ENCODE measurements at places on chromosomes 11 and 22.

- DNase-seq: no peak
Observed at GRCh38 chr11:37613031-37613430, 1015.0 kb upstream of the RAG2 start.

DNA sequence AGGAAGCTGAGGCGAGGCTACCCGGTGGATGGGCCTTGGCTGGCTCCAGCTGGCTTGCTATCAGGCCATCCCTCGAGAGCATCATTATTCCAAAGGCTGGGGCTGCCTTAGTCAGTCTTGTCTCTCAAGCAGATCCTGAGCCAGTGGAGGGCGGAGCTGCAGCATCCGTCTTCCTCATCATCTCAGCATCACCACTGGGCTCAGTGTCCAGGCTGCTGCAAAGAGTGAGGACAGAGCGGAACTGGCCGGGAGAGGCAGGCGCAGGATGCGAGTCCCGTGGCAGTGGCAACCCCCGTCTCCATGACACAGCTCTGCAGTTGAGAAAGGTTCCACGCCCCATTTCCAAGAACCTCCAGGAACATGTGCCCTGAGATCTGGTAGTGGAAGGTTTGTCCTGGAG is 4.4 kb downstream of the TP53I11 start:
- no peak for DNase-seq

- no peak for DNase-seq
Observed at GRCh38 chr11:28107191-28107749, 686 bp downstream of the KIF18A start.

DNA sequence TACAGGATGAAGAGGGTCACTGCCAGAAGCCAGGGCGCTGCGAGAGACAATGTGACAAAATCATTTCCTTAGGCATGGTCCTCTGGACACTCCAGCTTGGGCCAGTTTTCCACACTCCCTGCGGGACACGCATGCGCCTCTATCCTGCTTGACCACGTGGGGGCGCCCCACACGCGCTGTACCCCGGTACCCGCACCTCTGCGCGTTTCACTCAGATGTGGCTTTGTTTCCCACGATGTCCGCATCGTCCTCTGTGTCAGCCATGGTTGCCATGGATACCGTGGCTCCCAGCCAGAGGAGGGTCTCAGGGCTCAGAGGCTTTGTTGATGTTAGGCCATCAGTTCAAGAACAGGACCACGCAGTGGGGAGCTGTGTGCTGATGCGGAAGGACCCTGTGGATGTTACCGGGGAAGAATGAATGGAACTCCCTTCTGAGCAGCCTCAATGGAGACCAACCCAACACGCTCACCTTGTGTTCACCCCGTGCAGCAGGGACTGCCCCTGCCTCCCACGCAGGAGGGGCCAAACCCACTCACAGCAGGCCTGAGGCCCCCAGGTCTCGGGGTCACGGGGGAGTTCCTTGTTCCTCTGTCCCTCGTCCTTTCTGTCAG is 101.1 kb upstream of the SLC22A12 start:
- DNase-seq: peak; percentile 26

DNA sequence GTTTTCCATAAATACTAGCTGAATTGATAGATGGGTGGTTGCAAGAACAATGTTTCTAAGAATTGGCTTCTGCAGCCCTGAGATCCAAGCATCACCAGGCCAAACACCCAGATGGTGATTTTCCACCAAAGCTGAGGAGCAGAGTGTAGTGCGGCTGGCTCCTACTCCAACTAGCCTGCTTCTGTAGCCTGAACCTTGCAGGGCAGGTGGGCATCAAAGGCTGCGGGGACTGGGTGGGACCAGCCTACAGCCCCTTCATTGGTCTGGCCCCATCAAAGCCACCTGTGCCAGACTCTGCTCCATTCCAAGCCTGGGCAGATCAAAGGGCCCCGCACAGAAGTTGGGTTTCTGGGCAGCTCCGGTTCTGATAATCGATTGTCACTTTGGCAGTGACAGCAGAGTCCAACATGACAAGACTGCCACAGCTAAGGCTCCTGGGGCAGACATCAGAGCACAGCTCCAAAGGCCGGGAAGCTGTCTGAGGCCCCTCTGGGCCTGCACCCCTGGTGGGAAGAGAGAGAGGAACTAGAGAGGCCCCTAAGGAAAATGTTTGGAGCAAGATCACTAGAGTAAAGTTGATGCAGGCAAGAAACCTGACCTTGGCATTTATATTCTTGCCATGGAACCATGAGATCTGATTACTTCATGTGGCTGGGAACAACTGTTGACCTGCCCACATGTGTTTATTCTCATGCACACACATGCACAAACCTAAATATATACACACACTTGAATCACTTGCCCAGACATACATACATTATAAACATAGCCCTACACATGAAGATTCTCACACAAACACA is 582.9 kb downstream of the INSC start:
- no peak for DNase-seq

DNA sequence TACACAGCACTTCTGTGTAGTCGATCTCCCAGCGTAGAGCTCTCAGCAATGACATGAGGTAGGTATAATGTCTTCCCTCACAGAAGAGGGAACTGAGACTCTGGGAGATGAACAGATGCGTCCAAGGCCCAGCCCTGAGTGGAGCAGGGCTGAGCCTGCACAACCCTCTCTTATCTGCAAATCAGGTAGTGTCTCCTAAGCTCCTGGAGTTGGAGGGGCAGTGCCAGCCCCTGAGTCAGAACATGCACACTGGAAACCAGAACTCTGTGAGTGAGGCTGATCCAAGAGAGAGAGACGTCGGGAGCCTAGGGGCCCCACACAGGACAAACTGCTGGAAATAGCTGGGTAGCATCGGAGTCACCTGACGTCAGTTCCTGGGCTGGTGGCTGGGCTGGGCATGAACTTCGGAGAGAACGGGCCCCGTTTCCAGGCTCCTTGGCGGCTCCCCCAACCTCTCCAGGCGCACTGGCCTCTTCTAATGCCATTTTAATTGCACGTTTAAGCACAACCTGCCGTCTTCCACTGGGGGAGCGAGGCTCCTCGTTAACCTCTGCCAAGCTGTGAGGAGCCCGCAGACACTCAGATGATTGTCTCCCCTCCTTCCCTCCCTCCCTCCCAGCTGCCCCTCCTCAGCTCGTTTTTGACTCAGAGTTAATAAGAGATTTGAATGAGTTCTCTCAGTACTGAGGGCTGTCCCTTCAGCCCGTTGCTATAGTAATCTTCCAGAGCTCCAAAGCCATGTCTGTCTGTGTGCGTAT is 191.2 kb upstream of the TBCEL start:
- no peak for DNase-seq

DNA sequence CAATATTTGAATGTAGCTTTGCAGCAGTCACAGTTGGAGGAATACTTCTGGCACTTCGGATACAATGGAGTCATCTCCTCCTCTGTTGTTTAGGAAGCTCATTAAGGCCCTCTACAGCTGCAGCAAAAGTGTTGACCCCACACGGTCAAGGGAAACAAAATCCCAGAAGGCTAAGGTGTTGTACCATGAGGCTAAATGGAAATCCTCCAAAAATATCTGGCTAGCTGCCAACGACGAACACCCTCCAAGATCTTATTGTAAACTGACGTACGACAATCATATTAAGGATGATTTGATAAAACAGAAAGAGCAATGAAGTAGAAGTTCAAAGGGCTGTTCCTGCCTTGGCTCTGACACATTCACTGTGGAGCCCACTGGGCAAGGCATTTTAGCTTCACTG is 4.0 kb downstream of the POGLUT3 start:
- no peak for DNase-seq

DNA sequence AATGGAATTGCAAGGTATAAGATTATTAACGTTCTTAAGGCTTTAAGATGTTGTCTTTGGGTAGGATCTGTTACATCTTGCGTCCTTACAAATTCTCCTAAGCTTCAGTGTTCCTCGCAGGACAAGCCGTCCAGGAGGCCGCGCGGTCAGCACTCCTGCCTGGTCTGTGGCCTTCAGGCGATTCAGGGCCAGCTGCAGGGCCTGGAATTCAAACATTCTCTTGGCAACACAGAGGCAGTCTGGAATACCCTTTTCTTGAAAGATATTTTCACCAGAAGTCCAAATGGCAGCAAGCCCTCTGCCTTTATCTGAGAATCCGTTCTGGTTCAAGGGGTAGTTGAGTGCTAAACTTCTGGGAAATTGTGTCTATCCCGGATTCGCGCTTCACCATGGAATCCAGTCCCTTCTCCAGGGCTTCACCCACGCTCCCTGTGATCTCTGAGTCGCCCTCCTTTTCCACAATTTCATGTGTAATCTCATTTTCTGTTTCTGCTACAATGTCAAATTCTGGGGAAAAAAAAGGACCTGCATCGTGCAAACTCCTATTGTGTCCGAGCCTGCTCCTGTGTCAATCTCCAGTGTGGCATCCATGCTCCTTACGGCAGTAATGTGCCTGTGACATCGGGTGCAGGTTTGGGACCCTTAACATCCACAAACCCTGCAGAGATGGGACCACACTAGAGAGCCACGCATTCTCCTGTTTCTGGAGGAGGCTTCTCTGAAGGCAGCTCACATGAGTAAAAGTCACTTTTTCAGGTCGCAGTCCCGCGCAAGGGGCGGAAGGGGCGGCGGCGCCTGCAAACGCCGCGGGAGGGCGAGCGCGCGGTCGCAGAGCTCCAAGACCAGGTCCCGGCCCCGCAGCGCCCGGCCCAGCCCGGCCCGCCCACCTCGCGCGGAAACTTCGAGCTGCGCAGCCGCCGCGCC is 25.4 kb upstream of the SORL1 start:
- peak; percentile 64 for DNase-seq

- no peak for DNase-seq
Observed at GRCh38 chr11:841981-842369, 354 bp downstream of the POLR2L start.

- DNase-seq: peak; percentile 44
Observed at GRCh38 chr11:118230088-118230487, 5.3 kb upstream of the JAML start.

- DNase-seq: no peak
Observed at GRCh38 chr11:103266167-103266831, 157.1 kb downstream of the DYNC2H1 start.

GRCh38 chr11:32838505-32839274 is 9.0 kb downstream of the PRRG4 start:
- DNase-seq: no peak

GRCh38 chr11:8839306-8839956 is 71.6 kb upstream of the AKIP1 start:
- no peak for DNase-seq

DNA sequence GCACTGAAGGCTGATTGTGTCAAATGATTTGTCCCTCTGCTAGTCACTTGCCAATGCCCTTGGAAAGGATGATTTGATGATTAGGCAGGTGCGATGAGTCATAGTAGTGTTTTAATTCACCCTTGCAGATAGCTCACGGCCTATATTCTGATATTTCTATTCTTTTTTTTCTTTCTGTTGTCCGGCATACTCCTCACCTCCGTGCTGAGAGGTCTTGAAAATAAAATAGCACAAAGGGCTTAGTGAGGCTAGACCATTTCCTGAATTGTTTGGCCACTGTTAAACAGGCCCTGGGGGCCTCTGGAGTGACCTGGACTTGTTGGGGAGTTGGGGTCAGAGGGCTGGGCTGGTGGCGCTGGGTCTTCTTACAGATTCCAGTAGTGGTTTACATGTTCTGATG is 99.8 kb downstream of the ZBTB16 start:
- no peak for DNase-seq

DNA sequence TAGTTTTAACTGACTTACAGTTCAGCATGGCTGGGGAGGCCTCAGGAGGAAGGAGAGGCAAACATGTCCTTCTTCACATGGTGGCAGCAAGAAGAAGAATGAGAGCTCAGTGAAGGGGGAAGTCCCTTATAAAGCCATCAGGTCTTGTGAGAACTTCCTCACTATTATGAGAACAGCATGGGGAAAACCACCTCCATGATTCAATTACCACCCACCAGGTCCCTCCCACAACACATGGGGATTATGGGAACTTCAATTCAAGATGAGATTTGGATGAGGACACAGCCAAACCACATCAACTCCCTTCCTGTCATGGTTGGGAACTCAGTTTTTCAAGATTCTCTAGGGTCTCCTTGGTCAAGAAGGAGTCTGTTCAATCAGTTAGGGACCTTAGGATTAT is 432.9 kb upstream of the CNTN5 start:
- no peak for DNase-seq

GRCh38 chr22:25554238-25554671 is 10.2 kb upstream of the GRK3 start:
- DNase-seq: no peak

- DNase-seq: no peak
Observed at GRCh38 chr11:95466416-95466815, 235.4 kb upstream of the SESN3 start.

DNA sequence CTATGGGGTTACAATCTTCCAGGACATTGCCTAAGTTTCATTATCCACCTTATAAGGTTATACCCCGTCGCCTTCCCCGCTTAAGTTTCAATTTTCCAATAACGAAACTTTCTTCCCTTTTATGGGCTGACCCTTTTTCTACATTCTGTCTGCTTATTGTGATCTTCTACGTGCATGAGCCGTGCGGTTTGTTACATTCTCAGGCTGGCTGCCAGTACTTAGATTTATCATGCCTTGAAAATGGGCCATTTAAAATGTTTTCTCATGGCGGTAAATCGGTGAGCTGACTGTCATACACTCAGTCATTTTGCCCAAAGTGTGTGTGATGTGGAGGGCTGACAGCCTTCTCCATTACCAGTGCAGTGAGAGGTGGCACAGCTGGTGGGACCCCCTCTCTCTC is 23.3 kb downstream of the DGCR6L start:
- no peak for DNase-seq

DNA sequence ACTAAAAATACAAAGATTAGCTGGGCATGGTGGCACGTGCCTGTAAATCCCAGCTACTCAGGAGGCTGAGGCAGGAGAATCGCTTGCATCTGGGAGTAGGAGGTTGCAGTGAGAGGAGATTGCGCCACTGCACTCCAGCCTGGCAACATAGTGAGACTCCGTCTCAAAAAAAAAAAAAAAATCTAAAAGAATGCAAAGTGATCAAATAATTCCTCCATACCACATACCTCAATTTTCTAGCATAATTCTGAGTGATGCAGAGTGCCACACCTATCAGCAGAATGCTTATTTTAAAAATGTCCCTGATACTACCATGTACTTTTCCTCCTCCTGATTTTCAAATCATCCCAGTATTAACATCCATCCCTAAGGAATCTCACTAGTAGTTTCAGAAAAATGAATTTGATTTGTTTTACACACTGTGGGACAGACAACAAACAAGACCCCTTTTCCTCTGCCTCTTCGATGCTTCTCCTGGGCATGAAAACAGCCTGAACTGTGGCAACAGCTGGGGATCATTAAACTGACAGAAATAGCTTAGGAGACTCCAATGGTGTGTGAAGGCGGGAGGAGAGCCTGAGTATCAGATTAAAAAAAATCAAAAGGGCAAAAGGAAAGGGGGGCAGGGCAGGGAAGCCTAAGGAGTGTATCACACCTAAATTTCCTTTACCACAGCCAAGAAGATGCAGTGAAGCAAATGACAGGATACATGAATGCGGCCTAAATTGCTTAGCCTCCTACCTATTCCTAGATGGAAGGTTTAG is 114.7 kb downstream of the SGSM3 start:
- DNase-seq: no peak

- no peak for DNase-seq
Observed at GRCh38 chr22:19705181-19705934, 8.9 kb upstream of the SEPTIN5 start.

- DNase-seq: peak; percentile 51
Observed at GRCh38 chr22:39254789-39255298, 10.1 kb upstream of the PDGFB start.

All from activated naive CD4-positive, alpha-beta T cell treated with Interleukin-2 at 50 U/mL for 16 hours (primary cell).